Stimulated activated naive B cell treated with anti-CD40 and anti-IgM and Interleukin-4, amounts not matched to agents 10 μg/mL and 1 μg/mL and 100 μg/mL, for 72 hours (primary cell): ENCODE measurements at places on chromosomes 1 and 21.

DNA sequence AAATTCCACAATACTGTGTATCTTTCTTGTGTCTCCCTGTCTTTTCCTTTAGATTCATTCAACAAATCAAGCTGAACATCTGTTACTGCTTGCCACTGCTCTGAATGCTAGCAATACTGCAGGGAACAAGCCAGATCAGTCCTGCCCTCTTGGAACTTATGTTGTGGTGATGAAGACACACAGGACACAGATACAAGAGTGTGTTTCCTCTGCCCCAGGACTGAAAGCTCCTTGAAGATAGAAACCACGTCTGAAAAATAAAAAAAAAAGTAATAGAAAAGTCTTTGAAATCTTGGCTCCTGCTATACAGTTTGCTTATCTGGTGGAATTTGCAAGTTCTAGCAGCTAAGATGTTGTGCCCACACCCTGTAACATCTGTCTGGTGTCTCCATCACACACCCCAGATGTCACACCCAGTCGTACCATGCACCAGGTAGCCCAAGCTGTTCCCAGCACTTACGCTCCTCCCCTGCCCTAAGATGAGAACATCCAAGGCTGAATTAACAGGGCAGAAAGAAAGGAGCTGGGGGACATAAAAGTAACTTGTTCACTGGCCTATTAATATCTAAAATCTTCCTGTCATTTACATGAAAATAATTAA, 80.2 kb upstream of the GALNT2 start:
- DNase-seq: no peak

DNA sequence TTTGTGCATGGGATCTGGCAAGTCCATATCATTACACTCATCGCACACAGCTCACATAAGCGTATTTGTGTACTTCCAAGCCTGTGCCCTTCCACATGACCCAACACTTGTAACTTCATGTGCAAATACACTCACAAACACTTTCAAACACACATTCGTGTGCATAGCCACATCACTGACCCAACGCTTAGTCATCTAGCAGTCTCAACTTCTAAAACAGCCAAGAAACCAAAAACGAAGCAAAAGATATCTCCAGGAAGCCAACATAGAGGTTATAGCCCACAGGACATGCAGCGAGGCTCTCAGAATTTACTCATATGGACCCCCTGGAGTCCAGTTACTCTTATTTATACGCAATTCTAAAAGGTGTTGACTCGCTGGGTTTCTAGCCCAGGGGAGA, 10.9 kb upstream of the GOLT1A start:
- no peak for DNase-seq

GRCh38 chr1:53964109-53964508, 18.0 kb downstream of the LRRC42 start:
- no peak for DNase-seq

DNA sequence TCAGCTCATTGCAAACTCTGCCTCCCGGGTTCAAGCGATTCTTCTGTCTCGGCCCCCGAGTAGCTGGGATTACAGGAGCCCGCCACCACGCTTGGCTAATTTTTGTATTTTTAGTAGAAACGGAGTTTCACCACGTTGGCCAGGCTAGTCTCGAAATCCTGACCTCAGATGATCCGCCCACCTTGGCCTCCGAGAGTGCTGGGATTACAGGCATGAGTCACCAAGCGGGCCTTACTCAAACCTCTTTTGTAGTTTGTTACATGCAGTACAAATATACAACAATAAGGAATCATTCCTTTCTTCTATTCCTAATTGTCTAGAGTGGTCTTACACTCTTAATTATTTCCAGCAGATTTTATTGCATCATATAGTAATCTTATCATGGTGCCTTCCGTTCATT, 16.6 kb downstream of the SPATA17 start:
- no peak for DNase-seq

GRCh38 chr1:173208146-173208545, 1.0 kb upstream of the TNFSF4 start:
- no peak for DNase-seq

DNA sequence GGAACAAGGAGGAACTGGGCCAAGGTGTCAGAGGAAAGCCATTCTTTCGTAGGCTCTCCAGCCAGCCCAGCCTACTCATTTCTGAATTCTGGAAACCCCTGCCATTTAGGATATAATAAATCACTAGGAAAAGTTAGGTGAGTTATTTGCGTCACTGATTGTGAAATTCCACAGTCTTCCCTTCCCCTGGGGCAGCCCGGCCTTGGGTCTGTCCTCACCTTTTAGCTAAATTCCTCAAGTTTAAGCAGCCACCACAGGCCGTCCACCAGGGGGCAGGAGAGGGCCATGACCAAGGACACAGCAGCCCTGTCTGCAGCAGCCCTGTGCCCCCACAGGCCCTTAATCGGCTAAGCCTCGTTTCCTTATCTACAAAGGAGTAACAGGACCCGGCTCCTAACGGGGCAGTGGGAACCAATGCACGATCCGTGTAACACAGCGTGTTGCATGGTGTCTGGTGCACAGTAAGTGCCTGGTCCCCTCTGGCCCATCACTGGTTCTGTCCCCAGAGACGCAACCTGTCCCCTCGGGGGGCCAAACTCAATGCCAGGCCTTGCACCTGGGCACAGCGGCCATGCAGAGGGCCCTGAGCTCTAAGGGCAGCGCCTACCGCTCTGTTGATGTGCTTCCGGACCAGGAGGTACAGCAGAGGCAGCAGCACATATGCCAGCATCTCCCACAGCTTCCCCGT, 18.1 kb downstream of the GPR157 start:
- peak; percentile 70 for DNase-seq

DNA sequence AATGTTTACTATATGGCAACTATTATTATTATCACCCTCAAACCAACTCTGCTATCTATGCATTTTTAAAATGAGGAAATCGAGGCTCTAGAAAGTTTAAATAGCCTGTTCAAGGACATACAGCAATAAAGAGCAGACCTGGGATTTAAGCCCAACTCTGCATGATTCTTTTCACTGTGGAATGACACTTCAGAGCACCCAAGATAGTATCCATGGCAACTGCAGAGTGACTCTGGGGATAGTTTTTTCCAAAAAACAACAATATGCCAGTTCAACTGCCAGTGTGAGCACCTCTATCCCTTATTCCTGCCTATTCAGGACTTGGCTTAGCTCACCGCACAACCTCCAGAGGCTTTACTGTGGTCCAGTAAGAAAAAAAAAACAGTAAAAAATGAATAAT, 293.9 kb downstream of the BRINP2 start:
- DNase-seq: no peak

GRCh38 chr1:151054971-151055547, 4.4 kb downstream of the CDC42SE1 start:
- DNase-seq: no peak

GRCh38 chr21:18382141-18382540, 21.4 kb downstream of the TMPRSS15 start:
- no peak for DNase-seq

GRCh38 chr1:26544126-26544525, 14.6 kb downstream of the RPS6KA1 start:
- no peak for DNase-seq

DNA sequence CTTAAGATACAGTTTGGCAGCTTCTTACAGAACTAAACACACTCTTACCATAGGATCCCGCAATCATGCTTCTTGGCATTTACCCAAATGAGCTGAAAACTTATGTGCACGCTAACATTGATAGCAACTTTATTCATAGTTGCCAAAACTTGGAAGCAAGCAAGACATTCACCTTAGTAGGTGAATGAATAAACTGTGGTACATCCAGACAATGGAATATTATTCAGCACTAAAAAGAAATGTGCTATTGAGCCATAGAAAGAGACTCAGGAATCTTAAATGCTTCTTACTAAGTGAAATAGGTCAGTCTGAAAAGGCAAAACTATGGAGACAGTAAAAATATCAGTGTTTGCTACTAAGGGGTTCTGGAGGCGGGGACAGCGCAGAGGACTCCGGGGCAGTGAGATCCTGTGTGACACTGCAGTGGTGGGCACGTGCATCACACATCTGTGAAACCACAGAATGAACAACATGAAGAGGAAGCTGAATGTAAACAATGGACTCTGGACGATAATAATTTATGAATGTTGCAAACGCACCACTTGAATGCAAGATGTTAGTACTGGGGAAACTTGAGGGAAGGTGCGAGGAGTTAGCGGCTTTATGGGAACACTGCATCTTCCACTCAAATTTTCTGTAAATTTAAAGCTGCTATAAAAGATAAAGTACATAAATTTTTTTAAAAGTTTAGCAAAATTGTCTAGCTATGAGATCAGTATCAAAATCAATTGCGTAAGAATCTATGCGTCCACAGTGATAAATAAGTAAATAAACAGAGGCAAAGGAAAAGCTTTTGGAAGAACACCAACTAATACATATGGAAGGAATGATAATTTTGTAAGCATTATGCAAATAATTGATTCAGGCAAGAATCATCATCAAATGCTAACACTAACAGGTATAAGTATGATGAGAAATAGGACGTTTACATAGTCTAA, 15.4 kb upstream of the SPATC1L start:
- DNase-seq: no peak

- DNase-seq: no peak
Measured at GRCh38 chr1:23522244-23522982, 8.6 kb downstream of the E2F2 start.

DNA sequence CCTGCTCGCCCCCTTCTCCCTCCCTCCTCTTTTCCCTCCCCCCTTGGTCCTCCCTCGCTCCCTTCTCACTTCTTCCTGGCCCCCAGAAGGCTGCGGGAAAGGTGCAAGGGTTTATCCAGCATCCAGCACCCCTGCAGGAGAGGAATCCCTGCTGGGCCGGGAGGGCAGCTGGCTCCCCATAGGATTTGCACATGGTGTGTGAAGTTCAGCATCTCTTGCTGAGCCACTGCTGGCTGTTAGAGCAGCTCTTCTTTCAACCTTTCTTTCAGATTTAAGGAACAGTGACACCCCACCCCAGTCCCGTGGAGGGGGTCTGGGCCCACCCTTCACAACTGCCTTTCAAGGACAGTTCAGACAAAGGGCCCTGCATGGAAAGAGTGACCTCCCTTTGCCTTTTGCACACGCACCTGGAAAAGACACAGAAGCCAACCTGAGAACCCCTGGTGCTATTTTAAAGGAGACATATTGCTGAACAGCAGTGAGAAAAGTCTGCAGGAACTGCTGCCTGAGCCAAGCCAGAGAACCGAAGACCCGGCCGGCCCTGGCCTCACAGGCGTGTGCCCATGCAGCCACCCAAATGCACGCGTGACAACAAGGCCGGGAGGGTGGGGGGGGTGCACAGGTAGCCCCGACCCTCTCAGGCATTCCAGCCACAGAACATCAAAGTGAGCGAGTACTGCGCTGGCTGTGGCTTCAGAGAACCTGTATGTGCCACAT, 66.6 kb downstream of the SLC37A1 start:
- no peak for DNase-seq

DNA sequence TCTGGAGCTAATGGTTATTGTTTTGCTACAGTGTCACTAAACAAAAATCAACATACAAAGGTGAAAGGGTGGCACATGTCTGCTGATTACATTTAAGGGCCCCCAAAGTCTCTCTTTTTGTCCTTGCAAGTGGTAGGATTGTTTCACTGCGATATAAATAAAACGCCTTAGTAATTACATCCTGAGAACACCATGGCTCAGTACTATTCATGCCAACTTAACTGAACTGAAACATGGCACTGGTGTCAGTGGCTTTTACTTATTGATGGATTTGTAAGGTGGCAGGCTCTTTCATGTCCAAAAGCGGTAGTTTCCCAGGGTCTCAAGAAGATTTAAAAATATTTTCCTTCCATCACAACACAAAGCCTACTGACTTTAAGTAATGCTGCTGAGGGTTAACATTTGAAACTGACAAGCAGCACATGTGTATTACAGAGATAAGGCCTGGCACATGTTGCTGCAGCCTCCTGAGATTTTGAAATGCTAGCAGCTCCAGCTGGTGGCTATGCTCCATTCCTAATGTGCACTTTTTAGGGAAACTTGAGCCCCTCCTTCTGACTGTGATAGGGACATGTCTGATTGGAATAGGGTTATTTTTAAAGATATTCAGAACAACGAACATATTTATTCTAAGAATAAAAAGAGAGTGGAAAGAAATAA, 86.8 kb downstream of the ATP1B1 start:
- no peak for DNase-seq

DNA sequence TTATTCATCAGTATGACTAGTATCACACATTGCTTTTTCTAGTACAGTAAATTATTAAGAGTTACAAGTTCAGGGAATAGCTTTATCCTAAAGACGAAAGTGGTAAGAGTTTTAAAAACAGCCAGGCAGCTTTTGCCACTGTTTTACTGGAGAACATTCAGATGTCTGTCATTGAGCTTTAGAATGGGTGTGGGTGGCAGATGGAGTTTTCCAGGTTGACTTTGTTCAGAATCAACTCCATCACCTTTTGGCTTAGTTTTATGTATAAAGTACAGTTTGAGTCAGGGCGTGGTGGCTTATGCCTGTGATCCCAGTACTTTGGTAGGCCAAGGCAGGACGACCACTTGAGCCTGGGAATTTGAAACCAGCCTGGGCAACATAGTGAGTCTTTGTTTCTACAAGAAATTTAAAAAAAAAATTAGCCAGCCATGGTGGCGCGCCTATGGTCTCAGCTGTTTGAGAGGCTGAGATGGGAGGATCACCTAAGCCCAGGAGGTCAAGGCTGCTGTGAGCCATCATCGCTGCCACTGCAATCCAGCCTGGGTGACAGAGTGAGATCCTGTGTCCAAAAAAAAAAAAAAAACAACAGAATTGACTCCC, 29.9 kb upstream of the PLEKHM2 start:
- DNase-seq: no peak

DNA sequence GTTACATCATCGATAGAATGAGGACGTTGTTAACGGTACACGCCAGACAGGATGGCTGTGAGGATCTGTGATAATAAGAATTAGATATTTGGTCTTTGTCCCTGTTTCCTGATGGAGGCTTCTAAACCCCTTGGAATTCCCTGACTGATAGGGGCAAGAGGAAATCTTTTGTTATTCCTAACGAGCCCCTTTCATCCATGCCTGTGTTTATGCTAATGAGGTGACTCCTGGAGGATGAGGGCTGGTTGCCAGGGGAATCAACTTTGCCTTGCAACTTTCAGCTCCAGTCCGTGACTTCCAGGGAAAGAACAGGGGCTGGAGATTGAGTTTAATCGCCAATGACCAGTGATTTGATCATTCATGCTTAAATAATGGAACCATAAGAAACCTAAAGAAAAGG, 39.3 kb upstream of the NLRP3 start:
- no peak for DNase-seq

DNA sequence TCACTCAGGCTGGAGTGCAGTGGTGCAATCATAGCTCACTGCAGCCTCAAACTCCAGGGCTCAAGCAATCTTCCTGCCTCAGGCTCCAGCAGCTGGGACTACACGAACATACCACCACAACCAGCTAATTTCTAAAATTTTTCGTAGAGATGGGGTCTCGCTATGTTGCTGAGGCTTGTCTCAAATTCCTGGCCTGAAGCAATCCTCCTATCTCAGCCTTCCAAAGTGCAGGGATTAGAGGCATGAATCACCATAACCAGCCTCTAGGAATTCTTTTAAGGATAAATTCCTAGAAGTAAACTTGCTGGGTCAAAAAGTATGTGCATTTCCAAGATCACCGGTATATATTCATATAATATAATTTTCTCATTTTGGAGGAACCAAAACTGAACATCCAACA, 17.6 kb upstream of the HUNK start:
- DNase-seq: no peak
